ENCODE measurements at places on chromosomes 3 and 15. TPM values are rescaled to one million over a fixed set of nuclear protein-coding genes. Genes with fewer than 3 reads are reported as not detected.

DNA sequence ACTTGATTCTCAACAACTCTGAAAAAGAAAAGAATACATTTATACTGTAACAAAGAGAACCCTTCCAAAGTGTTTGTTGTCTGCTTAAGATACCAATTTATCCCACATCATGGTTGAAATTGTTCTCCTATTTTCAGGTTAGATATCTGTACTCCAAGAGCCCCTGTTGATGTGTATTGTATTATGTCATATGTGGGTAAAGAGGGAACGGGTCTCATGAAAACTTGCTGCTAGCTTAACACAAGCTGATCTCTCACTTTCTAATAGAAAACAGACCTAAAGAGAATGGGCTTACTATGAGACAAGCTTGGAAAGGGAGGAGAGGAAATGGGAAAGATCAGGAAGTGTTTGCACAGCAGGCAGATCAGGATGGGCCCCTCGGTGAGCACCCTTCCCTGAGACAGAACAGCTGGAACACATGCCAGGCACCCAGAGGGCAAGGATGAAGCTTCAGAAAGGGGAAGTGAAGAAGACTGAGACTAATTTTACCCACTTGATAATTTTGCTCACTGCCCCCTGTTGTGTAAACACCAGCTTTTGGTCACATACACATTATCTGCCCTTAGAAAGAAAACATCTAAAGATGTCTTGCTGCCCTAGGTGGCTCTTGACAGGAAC is 747.9 kb upstream of the CCDC54 start:
- ATAC-seq, result no peak

DNA sequence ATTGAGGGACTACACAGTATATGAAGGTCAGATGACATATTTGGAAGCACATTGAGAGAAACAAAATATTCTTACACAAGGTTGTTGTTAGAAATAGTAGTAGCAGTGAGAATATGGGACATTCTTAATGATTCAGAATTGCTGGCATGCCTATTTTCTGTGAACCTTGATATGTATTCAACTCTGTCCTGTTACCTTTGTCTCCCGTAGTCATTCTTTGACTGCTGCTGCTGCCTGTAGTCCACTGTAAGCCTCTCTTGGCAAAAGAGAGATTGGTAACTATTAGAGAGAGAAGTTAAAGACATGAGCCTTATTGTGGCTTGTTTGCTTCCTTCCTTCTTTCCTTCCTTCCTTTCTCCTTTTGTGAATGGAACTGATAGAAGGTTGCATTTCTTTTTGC is 64.5 kb downstream of the TCF12 start:
- ATAC-seq, result no peak

DNA sequence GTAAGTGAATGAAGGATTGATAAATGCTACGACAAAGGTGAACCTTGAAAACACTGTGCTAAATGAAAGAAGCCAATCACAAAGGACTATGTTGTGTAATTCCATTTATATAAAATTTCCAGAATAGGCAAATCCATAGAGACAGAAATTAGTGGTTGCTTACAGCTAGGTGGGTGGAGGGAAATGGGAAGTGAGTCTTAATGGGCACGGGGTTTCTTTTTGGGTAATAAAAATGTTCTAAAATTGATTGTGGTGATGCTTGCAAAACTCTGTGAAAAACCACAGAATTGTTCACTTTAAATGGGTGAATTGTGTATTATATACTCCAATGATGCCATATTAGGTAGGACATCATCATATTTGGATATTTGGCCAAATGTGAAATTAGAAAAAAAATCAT is 20.9 kb upstream of the TEX9 start:
- ATAC-seq, result no peak

Gene SLC9A9
- total RNA-seq, result 5.8 TPM

Gene CLK3
- 96.5 TPM for total RNA-seq

- ATAC-seq, result no peak
Observed at GRCh38 chr3:31137718-31138465, 243.4 kb upstream of the GADL1 start.

Gene NANOGP8
- total RNA-seq, result not detected

DNA sequence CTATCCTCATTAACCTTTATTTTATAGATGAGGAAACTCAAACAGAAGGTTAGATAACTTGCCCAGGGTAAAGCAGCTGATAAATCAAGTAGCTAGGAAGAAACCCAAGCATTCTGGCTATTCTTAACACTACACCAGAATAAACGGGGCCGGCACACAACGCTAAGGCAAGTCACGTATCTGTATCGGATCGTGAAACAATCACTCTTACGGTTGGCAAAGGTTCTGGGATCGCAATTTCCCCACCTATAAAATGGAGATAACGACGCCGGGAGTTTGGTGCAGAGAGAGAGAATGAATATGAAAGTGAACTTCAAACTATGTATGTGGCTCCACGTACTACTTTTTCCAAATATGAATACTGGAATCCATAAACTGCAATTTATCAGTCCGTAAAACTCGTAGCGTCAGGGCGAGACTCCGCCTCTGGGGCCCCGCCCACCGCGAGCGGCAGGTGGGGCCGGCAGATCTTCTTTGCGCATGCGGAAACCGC is 252 bp upstream of the ARMC8 start:
- peak; percentile 46 for ATAC-seq

Gene PPP1R14D
- not detected for total RNA-seq

DNA sequence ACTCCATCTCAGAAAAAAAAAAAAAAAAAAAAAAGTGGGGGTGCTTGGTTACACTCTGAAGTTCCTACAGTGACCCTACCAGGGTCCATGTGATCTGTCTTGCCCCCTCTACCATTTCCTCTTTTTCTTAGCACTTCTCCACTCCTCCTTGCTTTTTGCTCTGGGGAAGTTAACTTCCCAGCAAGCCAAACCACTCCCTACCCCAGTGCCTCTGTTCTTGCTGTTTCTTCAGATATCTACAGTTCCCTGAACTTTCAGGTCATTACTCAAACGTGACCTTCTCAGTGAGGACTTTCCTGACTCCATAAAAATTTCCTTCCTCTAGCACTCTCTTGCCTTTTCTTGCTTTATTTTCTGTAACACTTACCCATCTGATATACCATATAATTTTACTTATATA is 61.1 kb upstream of the GCNT3 start:
- ATAC-seq, result no peak

DNA sequence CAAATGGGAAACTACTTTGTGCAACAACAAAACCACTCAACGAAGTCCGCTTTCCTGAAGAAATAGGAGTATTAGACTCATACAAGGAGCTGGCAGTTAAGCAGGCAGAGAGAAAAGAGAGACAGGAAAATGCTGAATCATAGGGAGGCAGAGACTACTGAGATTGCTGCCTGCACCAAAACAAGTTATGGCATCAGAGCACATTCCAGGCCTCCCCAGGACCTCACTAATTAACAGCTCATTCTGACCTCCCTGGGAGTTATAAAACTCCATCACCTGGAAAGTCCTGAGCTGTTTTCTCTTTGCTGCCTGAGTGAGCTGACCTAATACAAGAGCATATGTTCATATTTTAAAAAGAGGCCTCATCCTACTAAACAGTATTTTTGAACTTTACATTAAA is 741.0 kb downstream of the MCTP2 start:
- peak; percentile 48 for ATAC-seq

GRCh38 chr3:124032311-124032880 is 40.5 kb upstream of the ROPN1 start:
- ATAC-seq, result no peak

GRCh38 chr3:10006762-10007090 is 19.5 kb upstream of the FANCD2 start:
- ATAC-seq, result no peak

DNA sequence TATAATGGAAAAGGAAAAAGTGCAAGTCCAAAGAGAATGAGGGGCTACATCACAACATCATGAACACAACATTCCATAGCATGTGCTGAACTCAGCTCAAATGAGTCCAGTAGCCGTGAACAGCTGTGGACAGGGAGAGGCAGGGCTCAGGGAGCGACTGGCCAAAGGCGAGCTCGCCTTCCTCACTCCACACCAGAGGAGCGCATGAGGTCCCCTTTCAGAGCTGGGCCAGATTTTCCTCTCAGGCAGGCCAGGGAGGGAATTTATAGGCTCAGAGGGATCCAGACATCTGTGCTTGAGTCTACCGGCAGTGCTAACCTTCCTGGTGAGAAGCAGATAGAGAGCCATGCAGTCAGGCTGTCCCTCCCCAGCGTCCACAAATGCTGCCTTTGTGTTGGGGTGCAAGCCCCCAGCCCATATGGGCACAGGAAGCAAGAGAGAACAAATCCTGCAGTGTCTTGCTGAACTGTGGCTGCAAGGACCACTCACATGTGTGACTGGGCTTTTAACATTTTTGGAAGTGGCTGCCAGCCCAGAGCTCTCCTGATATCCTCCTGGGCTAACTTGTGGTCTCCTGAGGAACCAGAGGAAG is 32.5 kb downstream of the ARHGEF3 start:
- no peak for ATAC-seq

DNA sequence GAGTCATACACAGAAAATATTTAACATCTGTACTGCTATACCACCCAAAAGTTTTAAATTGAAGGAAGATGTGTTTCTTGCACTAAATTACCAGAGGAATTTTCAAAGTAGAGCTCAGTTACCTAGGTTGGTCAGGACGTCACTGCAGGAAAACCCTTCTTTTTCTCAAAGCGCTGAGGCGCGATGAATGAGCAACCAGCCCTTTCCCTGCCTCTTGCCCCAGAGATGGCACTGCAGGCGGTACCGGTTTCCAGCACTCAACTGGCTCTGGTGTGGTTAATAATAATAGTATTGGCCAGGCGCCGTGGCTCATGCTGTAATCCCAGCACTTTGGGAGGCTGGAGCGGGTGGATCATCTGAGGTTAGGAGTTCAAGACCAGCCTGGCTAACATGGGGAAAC is 49.3 kb downstream of the HES1 start:
- ATAC-seq, result no peak

DNA sequence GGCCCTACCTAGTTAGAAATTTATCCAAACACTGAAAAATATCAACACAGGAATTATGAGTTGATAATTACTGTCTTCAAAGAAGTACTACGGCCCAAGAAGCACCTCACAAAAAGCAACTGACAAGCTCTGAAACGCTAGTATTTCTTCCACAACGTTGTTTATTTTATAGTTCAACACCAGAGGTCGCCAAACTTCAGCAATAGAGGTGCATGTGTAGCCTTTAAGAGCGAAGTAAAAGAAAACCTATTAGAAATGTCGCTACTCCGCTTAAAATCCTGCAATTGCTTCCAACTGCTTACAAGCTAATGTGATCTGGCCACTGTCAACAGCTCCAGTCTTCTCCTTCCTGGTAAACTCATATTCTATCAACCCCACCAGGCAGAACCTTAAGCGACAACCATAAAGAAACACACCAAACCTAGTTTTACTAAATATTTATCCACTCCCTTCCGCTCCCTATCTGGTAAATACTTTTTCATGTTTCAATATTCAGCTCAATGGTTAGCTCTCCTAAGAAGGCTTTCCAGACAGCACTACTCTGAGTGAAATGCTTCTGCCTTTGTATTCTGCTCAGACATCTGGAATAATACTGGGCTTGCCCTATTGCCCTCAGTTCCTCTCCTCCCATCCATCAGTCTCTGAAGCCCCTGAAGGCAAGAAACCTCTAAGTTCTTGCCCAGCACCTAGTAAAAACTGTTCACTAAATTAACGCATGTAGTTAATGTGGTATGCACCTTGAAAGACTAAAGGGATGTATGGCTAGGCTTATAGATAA is 110.2 kb downstream of the NR1I2 start:
- ATAC-seq, result no peak

Gene CPLX3
- not detected for total RNA-seq

DNA sequence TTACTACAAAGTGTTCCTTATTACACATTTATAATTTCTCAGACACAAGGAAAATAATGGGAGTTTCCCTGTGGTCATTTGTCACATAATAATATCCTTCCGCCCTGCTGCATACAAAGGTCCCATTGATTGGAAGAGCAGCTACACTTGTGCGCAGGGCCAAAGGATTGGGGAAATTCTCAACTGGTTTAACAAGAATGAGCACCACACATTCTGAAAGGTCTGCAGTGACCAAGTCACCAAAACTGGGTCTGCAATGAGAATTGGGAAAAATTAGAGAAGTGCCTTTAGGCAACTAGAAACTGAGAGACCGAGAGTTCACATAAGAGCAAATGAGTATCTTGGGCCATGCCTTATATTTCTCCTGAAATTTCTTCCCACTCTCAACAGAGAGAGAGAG is 98.2 kb upstream of the NR2F2 start:
- ATAC-seq, result no peak

DNA sequence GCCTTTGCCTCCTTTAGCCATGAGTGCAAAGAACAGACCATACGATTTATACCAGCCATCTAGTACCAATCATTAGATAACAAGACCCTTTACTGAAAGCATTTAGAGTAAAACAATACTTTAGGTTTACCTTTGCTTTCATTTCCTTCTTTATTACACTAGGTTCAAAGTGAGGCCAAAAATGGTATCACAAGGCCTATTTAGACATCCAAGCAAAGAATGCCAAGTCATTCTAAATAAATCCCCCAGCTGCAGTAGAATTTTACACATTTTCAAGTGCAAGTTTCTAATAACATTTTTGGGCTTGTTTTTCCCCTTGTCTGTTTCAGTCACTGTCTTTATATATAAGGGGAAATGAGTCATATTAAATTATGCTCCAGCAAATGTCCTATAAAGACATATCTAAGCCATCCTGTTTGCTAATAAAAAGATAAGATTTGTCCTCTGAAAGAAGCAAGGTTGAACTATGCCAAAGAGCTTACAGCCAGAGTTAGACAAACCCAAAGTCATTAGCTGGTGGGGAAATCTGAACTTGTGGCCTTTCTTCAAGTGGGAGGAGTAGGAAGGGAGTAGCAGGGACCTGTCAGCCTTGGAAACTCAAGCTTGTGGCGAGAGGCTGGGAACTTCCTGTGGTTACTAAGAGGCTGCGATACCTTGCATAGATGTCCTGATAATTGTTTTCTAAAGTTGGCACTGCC is 232.7 kb downstream of the MECOM start:
- no peak for ATAC-seq

DNA sequence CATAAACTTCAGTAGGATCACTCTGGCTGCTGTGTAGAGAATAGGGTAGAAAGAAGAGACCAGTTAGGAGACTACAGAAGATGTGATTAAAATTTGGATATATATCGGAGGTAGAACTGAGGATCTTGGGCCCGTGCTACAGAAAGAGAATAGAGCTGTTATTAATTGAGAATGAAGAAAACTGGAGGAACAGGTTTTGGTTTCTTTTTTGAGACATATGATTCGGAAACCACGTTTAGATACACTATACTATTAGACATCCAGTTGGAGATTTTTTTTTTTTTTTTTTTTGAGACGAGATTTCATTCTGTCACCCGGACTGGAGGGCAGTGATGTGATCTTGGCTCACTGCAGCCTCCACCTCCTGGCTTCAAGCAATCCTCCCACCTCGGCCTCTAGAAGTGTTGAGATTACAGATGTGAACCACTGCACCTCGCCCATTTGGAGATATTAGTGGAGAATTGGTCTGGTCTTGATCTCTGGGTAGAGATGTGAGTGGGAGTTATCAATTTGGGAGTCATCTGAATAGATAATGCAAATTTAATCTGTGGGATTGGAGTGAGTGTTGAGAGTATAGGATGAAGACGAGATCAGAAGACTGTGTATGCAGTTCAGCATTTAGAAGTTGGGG is 50.9 kb downstream of the TCF12 start:
- ATAC-seq, result no peak

- ATAC-seq, result no peak
Observed at GRCh38 chr3:122077293-122078234, 22.4 kb downstream of the CD86 start.

Gene FAM107A
- 8.6 TPM for total RNA-seq

Data from motor neuron (in vitro differentiated cells).